ENCODE measurements at places on chromosomes 16 and 17.
A peak's percentile ranks its signal among the peaks of the same experiment; 100 is the strongest.

GRCh38 chr16:71973001-71973400, 27.2 kb downstream of the PKD1L3 start:
- no peak for DNase-seq

GRCh38 chr17:64146418-64147109, 16.6 kb upstream of the ERN1 start:
- DNase-seq = no peak

- no peak for DNase-seq
Observed at GRCh38 chr17:64355536-64356303, 34.9 kb downstream of the PECAM1 start.

GRCh38 chr17:81125573-81126081, 39.7 kb upstream of the PVALEF start:
- no peak for DNase-seq

- DNase-seq = no peak
Observed at GRCh38 chr17:13078591-13079385, 61.0 kb upstream of the ELAC2 start.

DNA sequence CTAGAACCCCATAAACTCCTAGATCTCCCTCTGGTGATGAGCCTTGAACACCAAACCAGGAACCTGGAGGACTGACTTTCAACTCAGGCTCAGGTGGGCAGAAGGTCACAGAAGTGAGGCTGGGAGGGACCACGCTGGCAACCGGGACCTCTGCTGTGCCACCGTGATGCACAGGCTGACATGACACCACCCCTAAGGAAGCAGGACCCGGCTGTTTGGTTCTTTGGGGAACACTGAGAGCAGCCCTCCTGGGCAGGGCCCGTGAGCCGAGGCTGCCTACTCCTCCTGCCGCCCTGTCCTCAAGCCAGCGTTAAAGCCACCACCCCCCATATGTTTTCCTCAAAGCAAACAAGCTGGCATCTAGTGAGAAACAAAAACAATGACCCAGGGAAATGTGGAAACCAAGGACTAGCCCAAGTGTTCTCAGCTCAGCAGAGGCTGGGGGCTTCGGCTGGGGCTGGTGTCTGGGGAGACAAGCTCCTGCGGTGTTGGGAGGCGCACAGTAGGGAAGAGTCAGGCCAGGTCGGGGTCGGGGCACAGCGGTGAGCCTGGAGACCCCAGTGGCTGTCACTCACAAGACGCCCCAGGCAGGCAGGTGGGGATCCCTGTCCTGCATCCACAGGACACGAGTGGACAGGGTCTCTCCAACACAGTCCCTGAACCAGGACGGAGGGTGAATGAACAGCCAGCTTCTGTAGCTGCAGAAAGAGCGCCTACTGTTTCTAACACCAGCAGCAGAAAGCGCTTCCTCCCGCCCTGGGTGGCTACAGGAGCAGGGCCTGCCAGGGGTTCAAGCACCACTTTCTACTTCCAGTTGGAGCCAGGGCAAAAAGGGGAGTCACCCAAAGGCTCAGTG, 1.7 kb downstream of the SMIM5 start:
- DNase-seq = no peak

- DNase-seq = peak; percentile 84
Observed at GRCh38 chr16:89860747-89861304, 12.6 kb upstream of the TCF25 start.

- DNase-seq = no peak
Observed at GRCh38 chr17:28871056-28871579, 16.3 kb downstream of the ERAL1 start.

- DNase-seq = no peak
Observed at GRCh38 chr17:38417210-38417951, 10.9 kb upstream of the ARHGAP23 start.

DNA sequence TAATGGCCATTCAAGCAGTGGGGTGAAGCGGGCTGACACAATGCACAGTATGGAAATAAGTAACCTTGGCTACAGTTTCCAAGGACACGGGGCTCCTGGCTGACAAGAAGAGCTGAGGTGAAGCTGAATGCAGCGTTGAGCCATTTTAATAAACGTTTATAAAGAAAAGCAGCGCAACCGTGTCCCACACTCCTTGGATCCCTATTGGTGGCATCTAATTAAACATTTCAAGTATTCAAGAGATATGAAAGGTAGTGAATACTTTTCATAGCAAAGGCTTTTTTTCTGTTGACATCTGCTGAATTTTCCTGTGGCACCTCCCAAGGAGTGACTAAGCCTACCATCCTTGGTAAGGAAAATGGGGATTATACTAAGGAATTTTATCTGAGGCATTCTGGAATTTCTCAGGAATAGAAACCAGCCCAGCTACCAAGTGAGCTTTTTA, 26.5 kb downstream of the DUSP14 start:
- DNase-seq = no peak

GRCh38 chr16:85659805-85660511, 28.8 kb downstream of the GINS2 start:
- peak; percentile 82 for DNase-seq

DNA sequence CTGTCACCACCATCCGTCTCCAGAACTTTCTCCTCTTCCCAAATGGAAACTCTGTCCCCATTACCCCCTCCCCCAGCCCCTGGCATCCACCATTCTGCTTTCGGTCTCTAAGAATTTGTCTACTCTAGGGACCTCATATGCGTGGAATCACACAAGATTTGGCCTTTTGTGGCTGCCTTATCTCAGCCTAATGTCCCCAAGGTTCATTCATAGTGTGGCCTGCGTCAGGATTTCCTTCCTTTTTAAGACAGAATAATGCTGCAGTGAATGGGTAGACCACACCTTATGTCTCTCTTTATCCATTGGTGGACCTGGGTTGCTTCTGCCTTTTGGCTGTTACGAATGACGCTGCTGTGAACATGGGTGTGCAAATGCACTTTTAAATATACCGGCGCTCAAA, 139.7 kb upstream of the PLCG2 start:
- no peak for DNase-seq

GRCh38 chr17:8785547-8786413, 13.4 kb downstream of the MFSD6L start:
- peak; percentile 78 for DNase-seq

DNA sequence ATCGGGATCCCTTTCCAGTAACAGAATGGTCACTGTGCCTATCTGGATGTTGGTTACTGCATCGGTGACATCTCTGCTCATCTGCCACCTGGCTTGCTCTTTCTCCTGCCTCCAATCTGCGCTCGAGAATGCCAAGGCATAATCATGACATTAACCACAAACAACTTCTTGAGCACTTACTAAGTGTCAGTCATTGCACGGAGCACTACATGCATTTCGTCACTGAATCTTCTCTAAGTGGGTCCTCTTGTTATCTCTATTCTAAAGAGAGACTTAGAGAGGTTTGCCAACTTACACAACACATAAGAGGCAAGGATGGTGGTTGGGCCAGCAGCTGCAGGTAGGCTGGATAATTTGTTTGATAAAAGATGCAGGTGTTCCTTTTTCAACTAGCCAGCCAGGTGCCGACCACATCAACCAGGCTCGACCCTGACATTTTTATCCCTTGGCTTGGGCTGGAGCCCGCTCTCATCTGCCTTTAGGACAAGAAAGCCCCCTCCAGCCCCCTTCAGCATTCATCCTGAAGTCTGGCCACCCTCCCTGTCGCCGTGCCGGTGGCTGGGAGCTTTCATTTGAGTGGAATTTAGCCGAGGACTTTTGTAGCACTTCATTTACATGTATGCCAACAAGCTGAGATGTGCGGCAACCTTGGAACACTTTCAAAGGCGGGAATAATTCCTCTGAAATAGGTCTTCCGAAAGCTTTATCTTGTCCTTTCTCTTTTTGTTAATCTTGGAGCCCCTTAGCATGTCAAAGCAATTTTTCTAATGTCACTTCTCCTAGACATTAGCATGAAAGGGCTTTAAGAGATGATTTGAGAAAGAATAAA, 89.3 kb upstream of the NKD1 start:
- DNase-seq = no peak

- DNase-seq = no peak
Observed at GRCh38 chr17:80793421-80793820, 198.2 kb upstream of the CHMP6 start.

GRCh38 chr16:28865722-28866453, 2.2 kb downstream of the SH2B1 start:
- no peak for DNase-seq

DNA sequence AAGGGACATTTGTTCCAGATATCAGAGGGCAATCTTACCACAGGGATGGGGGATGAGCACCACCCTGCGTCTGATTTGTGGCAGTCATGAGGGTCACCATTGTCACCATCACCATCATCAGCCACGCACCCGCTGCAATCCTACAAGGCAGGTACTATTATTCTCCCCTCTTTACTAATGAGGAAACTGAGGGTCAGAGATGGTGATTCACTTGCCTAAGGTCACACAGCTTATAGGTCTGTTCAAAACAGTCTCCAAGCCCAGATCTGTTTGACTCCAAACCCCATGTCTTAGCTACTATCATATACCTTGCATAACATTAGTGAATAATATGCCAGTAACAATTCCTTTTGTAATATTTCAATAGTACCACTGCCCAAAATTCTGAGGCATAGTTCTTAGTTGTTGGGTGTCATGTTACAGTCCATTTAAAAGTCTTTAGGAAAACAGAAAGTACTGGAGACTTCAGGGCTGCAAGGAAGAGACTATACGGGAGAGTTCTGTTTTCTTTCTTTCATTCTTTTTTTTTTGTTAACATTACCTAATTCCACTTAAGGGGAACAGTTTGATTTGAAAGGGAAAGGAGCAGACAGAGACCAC, 166.4 kb downstream of the C16orf95 start:
- DNase-seq = no peak

DNA sequence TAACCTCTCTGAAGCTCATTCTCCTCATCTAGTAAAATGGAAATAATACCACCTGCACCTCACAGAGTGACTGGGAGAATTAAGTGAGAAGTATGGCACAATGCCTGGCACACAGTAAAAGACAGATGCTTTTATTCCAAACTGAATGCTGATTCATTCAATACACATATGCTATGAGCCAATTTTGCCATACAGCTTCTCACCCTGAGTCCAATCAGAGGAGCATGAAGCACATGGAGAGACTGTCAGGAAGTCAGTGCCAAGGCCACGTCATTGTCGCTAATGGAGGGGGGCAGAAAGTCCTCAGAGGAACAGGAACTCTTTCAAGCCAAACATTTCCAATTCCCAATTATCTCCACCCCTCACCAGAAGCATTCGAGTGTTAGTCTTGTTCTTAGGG, 11.6 kb downstream of the MKS1 start:
- no peak for DNase-seq

DNA sequence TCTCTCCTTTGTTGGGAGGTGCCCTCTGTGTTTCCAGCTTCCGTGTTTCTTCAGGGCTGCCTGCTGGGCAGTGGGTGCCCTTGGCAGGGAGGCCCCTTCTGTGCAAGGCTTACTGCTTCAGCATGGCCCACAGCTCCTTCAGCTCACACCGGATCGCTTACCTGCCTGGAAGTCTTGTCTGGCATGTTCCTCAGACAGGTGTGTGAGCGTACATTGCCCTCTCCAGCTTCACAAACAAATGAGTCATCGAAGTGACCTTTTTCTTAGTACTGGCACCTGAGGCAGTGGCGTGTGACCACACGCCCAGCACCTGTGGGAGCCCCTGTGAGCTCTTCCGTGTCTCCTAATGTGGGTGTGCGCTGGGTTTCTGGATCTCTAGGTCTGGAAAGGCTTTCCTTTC, 3.5 kb downstream of the RAB40C start:
- no peak for DNase-seq

DNA sequence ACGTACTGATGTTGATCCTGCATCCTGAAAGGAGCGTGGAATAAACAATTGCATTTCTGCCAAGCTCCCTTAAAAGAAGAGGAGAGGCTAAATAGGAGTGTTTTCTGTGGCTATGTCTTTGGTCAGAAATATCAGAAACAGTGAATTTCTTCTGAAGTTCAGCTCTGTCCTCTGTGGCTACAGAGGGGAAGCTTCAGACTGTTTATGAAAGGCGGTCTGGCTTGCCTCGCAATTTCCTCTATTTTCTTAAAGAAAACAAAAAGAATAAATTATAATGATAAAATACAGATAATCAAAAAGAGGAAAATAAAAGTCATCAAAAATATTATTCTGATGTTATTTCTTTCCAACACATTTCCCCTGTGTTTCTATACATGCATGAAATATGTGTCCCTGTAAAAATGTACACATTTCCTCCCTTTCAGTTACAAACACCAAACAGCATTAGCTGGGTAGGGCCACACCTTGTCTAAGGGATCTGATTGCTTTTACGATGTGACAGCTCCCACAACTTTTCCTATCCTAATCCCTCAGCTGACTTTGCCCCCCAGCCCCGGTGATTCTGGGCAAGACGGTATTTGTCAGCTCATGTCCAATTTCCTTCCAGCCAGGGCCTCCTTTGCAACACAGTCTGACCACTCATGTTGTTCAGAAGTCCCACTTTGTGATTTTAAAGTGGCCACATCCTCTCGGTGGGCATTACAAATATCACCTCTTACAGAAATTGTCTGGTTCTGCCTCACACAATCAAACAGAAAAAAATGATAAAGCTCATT, 439.0 kb downstream of the HS3ST3B1 start:
- DNase-seq = no peak

DNA sequence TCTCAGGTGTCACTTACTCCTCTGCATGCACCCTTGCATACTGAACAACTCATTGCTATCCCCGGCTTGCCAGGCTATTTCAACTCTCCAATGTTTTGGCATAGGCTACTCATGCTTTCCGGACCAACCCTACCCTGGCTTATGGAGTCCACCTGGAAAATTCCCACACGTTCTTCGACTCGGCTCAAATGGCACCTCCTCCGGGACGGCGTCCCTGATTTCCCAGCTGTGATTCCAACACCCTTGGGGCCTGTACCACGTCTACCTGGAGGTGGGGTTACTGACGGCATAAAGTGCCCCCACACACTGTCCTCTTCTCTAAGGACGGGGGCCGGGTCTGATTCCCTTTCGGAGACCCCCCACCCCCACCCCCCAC, 498 bp downstream of the SMYD4 start:
- DNase-seq = peak; percentile 49

GRCh38 chr17:4229627-4230541, 33.9 kb downstream of the ANKFY1 start:
- DNase-seq = no peak

DNA sequence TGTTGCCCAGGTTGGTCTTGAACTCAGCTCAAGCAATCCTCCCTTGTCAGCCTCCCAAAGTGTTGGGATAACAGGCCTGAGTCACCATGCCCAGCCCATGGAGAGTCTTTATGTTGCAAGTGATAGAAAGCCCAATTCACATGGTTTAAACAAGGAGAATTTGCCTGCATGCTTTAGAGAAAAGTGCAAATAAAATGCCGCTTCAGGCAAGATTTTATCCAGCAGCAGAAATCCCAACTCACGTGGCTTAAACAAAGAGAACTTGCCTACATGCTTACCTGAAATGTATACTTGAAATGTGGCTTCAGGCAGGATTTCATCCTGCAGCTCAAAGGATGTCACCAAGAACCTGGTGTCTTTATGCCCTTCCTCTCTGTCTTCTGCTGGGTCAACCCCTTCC, 28.8 kb upstream of the XYLT2 start:
- no peak for DNase-seq

GRCh38 chr17:37772982-37773381, 28.1 kb upstream of the HNF1B start:
- no peak for DNase-seq

DNA sequence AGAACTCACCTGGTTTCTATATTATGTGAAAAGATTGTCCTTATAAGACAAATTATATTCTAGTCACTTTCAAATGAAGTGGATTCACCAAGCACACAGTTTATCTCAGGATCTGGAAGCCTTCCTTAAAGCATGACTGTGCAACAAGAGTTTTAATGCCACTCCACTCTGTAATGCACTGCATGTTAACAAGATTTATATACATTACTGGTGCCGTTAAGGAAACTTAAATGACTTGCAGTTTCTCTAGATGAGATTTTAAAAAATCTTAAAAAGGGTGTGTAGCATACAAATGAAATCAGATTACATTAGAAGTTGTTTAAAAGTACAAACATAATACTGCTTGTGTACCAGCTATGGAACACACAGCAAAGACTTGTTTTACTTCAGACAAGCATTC, 150.8 kb downstream of the SNX11 start:
- no peak for DNase-seq
